ENCODE measurements at places on chromosomes 16 and 17.

- no peak for DNase-seq
Observed at GRCh38 chr17:15431766-15432165, 35.7 kb downstream of the CDRT4 start.

- no peak for DNase-seq
Observed at GRCh38 chr16:81975637-81976036, 35.6 kb downstream of the SDR42E1 start.

- DNase-seq, result no peak
Observed at GRCh38 chr17:82923366-82924113, 83.7 kb upstream of the ZNF750 start.

DNA sequence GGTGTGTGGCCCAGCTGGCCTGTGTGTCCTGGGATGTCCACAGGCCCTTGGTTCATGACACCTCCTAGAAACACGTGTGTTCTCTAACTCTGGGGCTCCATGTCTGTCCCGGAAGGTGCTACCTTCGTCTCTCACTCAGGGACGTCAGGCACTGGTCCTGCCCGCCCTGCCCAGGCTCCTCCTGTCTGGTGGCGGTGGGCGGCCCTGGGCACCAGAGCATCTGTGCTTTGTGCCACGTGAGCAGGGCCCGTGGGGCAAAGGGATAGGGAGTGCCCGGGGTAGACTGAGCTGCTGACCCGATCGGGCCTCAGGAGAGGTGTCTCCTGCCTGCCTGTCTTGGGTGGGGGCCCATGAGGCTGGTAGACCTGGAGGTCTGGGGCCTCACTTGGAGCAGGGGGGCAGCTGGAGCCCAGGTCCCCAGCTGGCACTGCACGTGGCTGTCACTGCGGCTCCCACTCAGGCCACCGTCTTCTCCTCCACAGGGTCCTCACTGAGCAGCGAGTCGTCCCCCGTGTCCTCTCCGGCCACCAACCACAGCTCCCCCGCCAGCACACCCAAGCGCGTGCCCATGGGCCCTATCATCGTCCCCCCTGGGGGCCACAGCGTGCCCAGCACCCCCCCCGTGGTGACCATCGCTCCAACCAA, 35.1 kb downstream of the GSE1 start:
- DNase-seq, result no peak

- DNase-seq, result no peak
Observed at GRCh38 chr16:29849505-29849904, 13.5 kb downstream of the CDIPT start.

DNA sequence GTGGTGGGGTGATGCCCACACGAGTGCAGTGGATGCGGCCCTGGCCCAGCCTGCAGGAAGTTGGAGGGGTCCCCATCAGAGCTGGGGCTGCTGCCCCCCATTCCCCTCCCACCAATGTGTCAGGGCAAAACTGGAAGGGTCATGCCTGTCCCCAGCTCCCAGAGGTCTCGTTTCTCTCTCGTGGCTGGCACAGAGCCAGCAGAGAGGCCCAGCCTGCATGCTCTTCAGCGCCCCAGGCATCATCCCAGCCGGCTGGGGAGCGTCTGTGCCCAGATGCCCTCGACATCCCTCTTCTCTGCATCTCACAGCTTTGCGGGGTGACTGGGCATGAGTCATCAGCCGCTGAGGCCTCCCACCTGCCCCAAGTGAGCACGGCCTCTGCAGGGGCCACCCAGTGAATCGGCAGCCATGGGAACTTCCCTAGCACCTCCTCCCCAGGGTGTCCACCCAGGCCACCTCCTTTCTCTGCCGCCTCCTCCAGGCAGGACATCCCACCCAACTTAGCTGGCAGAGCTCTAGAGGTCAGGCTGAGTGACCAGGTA, 9.8 kb upstream of the CSNK1D start:
- DNase-seq, result peak; percentile 50

DNA sequence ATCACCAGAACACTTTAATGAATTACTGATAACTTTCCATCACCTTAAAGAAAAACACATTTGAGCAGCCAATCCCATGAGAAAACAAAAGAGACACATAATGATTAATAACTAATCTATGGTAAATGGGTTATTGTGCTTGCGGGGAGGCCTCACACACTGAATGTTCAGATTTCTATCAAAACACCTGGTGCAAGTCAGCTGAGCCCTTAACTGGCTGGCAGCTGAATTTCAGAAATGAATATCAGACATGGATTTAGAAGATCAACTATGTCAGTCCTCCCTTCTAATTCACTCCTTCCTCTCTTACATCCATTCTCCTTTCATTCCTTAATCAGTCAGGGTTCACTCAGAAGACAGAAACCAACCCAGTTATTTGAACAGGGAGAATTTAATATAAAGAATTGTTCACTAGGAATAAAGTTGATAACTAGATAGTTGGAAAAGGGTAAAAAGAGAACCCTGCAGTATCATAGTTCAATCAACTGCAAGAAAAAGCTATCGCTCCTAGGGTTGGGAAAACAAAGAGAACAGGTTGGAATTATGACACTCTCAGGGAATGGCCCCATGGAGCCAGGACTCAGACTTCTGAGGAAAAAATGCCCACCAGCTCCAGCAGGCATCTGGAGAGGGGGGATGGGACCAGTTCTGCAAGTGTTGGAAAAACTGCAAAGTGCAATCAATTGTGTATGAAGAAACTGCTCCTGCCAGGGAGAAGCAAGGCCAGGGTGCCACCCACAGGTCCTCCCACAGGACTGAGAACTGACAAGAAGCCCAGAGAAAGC, 577.1 kb upstream of the CDH5 start:
- DNase-seq, result no peak

DNA sequence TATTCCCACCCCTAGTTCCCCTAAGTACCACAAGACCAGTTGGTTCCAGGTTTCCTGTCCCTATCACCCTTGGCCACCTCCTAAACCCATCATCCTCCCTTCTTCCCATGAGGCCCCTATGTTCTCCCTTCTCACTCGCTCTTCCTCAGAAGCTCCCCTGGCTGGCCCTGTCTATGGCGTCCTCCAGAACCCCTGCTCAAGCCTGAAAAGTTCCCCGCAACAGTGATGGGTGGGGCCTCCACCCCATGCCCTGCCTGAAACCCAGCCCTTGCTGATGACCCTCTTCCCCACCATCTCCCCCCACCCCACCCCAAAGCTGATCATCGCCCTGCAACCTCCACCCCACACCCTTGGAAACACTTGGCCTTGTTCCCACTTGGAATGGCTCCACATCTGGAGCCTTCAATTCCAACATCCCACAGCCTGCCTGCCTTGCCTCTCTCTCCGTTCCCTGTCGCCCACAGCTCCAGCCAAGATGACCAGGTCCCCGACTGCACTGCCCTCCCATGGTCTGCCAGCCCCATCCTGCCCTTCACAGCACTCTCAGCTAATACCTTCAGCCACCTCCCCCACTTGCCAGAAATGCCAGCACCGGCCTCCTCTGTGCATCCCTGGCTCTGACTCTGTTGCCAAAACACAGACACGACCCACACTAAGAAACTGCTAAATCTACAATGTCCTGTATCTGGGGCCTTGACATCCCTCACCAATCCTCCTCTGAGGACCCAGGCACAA, 10.5 kb downstream of the OSBPL7 start:
- DNase-seq, result no peak

GRCh38 chr17:38508570-38508950, 80.3 kb downstream of the ARHGAP23 start:
- no peak for DNase-seq

DNA sequence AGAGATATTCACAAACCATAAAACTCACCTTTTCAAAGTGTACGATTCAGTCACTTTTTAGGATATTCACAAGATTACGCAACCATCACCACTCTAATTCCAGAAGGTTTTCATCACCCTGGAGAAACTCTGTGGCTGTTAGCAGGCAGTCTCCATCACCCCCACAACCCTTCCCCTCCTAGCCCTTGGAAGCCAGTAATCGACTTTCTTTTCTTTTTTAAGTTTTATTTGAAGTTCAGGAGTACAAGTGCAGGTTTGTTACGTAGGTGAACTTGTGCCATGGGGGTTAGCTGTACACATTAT, 363.5 kb downstream of the CPPED1 start:
- no peak for DNase-seq

DNA sequence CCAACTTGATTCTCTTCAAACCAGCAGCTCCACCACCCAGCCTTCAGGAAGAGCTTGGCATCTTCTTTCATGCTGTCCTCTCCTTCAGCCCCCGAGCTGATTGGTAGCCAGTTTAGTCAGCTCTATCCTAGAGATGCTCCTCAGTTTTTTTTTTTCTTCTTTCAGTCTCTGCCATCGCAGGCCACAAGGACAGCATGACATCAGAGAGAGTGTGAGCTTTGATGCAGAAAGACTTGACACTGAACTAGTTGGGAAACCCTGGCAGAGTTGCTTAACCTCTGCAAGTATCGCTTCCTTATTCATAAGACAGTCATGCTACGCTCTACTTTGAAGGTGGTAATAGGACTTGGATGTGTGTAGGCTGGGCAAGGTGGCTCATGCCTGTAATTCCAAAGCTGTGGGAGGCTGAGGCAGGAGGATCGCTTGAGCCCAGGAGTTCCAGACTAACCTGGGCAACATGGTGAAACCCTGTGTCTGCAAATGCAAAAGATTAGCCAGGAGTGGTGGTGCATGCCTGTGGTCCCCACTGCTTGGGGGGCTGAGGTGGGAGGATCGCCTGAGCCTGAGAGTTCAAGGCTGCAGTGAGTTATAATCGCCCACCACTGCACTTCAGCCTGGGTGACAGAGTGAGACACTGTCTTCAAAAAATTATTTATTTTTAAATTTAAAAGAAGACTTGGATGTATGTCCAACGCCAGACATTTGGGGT, 2.6 kb downstream of the CD300LB start:
- no peak for DNase-seq

- DNase-seq, result no peak
Observed at GRCh38 chr17:82859431-82860403, 19.9 kb upstream of the ZNF750 start.

DNA sequence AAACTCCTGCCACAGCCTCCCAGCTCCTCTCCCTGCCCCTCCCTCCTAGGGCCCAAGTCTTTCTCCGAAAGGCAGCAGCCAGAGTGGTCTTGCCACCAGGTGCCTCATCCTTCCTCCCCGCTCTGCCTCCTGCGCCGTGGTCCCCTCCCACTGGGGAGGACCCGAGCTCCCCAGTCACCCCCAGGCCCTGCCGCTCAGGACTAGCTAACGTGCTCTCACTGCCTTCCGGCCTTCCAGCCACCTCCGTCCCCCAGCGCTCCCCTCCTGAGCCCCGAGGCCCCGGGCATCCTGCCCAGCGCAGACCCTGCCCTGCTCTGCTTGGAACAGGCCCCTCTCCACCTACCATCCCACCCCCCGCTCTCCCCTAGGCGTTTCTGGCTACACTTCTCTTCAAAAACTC, 19.4 kb upstream of the COL1A1 start:
- DNase-seq, result no peak

- DNase-seq, result no peak
Observed at GRCh38 chr17:1488826-1489270, 3.6 kb downstream of the MYO1C start.
